SW480 (cell line): ENCODE measurements at places on chromosomes 6 and 20.

GRCh38 chr6:129684323-129684884, 25.6 kb downstream of the ARHGAP18 start:
- no peak for DNase-seq

GRCh38 chr20:47440857-47441773, 60.6 kb upstream of the NCOA3 start:
- peak; percentile 62 for DNase-seq

- DNase-seq, result no peak
These were observed 41.2 kb downstream of the IGF2R start for GRCh38 chr6:160010067-160010466.

DNA sequence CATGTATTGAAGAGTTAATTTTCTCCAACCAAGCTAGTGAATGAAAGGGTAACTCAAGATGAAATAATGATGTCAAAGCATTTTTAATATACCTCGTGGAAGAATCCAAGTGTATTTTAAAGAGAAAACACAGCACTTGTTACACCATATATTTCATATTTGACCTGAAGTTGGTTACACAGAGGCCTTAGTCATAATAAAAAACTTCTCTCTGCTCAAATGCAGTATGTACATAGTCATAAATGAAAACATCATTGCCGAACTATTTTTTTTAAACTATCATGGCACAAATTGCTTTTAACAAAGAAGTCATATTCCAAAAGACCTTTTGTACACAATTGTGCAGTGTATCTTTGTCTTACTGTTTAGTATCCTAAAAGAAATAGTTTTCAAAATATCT, 43.0 kb downstream of the BACH2 start:
- DNase-seq, result no peak

- no peak for DNase-seq
These were observed 2.8 kb upstream of the KCNQ2 start for GRCh38 chr20:63475209-63475608.

DNA sequence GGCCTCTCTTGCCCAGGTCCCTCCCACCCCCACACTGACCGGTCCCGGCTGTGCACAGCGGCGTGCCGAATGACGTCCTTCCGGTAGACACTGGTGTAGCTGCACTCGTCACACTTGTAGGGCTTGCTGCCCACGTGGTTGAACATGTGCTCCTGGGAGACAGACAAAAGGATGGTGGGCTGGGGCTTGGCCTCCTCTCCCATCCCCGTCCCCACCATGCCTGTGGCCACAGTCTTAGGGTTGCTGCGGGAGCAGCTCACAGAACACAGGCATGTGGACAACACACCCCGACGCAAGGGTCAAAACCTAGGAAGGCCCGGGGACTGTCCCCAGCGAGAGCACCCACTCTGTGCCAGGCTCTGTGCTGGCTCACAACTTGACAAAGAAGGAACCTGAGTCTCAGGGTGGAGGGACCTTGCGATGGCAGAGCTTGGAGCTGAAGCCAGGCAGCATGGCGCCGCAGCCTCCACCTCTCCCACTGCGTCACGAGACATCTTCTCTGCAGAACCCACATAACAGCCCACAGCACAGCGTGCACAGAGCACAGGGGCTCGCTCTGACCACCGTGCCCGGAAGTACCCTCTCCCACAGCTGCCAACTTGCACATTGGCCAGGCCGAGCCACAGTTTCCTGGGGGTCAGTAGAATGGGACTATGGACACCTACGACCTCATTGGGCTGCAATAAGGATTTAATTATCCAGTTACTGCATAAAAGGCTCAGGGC, 9.8 kb downstream of the ZNF335 start:
- no peak for DNase-seq

- no peak for DNase-seq
These were observed 5.0 kb upstream of the BTN2A1 start for GRCh38 chr6:26452631-26453235.

- DNase-seq, result no peak
These were observed 11.8 kb downstream of the GSTA4 start for GRCh38 chr6:52983159-52983848.

DNA sequence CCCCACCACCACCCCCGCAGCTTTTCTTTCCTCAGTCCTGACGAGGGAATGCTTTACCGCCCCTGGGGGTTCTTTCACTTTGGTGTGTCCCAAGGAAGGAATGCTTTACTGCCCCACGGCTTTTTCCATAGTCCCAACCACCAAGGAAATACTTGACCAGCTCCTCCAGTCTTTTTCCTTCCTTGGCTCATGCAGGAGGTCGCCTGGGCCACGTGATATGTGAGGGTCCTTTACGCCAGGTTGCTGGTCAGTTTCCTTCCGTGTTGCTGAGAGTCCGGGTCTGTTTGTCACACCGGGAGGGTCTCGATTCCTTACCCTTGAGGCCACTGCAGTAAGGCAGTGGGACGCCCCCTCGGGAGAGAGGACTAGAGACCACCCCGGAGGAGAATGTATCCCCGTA, 58.9 kb upstream of the CDH4 start:
- no peak for DNase-seq

DNA sequence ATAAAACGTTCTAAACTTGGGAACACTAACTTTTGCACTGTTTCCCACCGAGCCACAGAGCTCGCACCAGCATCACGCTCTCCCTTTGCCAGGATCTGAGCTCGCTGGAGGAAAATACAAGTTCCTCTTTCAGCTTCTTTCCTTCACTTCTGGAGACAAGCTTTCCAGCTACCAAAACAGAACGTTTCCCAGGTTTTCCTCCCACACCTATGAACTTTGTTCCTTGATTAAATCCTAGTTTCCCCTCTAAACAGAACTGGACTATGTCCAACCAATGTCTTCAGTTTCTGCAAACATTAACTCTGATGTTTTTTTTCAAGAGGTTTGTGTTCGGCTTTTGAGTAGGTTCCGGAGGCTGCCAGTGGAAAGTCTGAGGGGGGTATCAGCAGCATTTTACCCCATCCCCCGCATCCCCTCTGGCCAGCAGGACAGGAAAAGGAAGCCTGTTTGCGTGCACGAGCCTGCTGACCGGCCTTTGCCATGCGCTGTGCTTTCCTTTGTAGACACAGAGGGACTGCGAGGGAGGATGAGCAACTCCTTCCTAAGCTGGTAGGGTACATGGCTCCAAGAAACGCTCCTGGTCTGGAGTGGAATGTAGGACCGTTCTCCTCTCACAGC, 135.5 kb downstream of the LY86 start:
- peak; percentile 27 for DNase-seq

DNA sequence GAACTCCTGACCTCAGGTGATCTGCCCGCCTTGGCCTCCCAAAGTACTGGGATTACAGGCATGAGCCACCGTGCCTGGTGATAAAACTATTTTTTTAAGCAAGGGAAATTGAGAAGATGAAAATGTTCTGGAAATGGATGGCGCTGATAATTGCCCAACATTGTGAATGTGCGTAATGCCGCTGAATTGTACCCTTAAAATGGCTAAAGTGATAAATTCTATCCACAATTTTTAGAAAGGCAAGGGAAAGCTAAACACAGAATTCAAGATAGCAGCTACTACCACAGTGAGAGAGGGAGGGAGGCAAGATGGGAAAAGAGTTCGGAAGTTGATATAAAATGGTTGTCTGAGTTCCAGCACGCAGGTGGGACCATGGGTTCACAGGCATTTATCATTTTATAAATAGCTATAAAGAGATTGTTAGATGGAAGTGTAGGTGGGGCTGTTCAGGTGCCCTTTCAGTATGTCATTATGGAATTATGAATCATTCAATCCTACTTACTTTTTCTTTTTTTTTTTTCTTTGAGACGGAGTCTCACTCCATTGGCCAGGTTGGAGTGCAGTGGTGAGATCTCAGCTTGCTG, 8.3 kb downstream of the RIPOR3 start:
- DNase-seq, result no peak

- DNase-seq, result no peak
These were observed 49.5 kb upstream of the CCDC167 start for GRCh38 chr6:37549154-37549553.

DNA sequence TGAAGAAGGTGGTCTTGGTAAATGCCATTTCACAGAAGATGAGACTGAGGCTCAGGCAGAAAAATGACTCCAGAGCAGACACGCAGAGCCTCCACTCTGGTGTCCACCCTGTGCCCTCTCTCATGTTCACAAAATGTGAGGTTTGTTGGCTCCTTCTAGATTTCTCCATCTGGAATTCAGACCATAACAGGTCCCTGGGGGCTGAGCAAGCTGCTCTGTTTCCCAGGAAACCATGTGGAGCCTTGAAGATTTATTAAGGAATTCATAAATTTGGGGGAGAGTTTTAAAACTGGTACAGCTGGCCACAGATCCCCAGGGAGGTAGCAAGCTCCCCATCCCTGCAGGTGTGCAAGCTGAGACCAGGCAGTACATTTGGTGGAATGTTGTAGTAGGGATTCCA, 38.8 kb upstream of the SIRPA start:
- no peak for DNase-seq

DNA sequence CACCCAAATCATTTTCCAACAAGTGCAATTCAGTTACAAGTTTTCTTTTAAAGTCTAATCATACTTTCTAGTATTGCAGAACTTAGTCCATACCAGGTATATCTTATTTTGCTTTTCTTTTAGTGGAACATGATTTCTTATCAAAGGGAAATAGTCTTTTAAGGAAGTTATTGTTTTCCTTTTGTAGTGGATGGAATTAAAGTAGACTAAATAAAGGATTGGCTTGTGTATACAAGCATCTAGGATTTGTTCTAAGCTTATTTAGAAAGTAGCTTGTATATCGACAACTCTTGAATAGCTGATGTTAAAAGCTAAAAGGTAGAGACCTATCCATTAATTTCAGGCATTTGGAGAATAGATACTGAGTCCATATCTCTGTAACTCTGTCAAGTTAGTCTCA, 14.8 kb downstream of the DCBLD1 start:
- DNase-seq, result no peak

DNA sequence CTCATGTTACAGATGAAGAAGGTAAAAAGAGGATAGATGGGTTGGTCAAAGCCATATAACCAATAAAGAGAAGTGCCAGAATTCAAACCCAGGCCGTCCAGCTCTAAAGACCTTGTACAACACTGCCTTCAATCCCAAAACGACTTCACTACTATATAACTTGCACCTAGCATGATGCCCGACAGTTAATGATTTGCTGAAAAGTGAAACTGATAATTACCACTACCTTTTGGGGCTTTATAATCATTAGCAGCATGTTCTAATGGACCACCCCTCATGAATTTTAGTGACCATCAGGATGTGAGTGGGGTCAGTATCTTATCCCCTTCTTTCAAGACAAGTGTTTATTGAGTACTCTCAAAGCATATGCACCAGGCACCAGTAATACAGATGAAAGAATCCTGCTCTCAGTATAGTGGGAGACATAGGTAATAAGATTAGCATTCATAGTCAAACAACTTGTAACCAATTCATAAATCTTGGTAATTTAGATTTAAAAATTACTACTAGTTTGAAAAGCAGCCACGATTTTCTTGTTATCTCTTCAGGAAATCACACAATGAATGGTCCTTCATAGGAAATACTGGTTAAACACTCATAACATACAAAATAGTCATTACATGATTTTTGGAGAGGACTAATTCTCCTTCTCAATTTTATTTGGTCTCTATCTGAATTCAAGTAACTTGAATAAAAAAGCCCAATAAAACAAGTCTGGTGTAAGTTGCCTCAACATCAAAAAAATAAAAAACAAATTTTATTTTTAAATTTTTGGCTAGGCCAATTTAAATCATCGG, 98.0 kb downstream of the EPB41L2 start:
- no peak for DNase-seq

DNA sequence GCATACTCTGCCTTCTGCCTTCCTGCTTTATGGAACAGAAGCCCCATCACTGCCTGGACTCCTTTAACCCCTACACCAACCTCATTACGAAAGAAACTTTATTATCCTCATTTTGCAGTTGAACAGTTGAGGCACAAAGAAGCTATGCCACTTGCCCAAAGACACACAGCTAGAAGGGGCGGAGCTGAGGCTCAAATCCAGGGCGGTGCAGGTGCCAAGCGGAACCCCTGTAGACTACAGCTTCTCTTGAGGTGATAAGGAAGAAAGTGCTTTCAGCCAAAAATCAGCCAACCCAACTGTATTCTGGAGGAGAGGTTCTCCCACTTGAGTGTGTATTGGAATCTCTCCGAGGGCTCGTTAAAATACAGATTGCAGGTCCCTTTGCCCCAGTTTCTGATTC, 90.5 kb downstream of the PRND start:
- no peak for DNase-seq

DNA sequence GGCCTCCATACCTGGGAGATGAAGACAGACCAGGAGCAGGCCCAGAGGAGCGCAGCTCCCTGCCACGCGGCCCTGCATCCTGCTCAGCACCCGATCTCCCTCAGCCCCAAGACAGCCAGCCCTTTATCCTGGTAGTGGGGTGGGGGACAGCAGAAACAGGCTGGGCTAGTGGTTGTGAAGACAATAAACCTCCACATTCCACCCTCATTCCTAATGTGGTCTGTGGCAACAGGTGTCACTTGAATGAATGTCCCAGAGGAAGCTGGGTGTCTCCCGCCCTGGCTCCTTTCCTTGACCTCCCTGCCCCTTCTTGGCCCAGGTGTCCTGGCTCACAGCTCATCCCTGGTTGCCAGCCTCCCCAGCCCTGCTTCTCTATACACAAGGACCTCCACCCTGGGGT, at the start of gene C6orf15:
Gene C6orf15, minus strand, starts transcription at position 98 of the 400 bp plus-strand sequence. Its CDS starts 20 bp downstream, at position 78.
- DNase-seq, result peak; percentile 25

DNA sequence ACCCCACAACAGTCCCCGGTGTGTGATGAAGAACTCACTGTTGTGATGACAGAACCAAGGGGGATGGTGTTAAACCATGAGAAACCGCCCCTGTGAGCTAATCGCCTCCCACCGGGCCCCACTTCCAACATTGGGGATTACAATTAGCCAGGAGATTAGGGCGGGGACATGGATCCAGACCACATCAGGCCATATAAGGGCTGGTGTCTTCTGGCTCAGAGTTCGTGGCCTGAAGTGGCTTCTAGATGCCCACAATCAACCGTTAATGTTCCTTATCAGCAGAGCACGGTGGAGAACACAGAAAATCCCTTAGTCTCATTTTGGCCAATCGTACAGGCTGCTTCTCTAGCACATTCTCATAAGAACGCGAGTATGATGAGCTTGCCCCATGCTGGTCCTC, 10.9 kb upstream of the MAS1 start:
- no peak for DNase-seq
